ENCODE measurements at places on chromosomes 2 and 18.

DNA sequence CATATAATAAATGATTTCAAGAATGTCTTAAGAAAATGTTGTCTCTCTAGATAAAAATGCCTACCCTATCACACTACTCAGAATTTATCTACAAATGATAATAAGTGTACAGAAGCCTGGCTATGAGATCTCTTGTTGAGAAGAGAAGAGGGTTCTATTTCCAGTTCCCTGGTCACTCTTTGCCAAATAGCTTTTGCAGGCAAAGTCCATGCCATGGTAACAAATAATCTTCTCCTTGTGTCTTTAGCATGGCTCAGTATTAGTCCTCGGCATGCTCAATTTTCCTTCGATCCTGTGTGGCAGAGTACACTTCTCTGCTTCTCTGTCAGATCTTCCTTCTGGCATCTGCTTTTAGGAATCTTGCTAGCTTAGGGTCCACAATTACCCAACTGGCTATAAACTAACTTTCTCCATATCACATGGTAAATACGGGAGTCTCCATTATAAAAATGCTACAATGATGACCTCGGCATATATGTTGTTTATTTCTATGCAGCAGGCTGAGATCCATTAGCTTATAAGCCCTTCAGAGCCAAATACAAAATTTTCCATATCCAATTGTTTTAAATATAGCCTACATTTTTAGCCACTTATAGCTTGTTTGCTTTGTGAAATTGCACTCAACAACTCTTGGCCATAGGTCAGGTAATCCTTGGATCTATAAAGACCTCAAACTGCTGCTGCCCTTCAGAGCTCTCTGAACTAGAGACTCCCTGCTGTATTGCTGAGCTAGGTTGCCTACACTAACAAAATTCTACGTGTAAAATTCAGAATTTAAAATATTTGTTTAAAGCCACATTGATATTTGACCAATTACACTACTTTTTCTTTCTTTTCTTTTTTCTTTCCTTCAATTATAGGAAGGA, 157.5 kb downstream of the FSIP2 start:
- DNase-seq, result no peak

- no peak for DNase-seq
Measured at GRCh38 chr2:110768591-110768990, 36.2 kb downstream of the ACOXL start.

DNA sequence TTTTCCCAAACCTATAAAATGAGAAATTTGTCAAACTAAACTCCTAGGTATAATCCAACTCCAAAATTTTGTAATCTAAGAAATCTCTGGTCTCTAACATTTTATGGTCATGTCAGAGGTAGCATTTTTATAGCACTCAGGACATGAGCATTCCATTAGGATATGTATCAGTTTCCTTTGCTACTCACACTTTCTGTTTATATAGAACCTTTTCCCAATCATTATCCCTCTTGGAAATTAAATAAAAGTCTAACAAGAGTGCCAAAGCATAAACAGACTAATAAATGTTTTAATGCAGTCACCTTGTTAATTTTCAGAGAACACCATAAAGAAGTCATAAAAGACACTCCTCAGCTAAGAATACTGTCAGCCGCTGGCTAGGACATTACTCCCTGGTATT, 300.0 kb upstream of the CWC22 start:
- DNase-seq, result no peak

GRCh38 chr2:203748331-203749126, 42.1 kb downstream of the CD28 start:
- no peak for DNase-seq

DNA sequence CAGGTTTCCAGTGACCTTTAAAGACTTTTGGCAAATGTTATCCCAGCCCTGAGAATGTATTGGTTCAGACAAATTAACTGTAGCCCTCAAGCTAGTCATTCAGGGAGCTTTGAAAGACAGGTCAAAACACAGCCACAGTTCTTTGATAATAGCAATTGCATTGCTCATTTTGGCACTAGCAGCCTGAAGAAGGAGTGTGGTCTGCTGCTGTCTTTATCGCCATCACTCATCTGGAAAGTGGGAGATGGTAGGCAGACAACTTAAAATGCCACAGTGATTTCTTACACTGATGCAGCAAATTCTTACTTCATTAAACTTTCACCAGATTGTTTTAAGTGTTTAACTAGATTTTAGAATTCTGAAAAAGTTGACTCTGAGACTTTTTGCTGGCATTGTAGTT, 47.2 kb downstream of the DOK6 start:
- no peak for DNase-seq

GRCh38 chr2:200411831-200412230, 98.0 kb downstream of the KCTD18 start:
- no peak for DNase-seq

DNA sequence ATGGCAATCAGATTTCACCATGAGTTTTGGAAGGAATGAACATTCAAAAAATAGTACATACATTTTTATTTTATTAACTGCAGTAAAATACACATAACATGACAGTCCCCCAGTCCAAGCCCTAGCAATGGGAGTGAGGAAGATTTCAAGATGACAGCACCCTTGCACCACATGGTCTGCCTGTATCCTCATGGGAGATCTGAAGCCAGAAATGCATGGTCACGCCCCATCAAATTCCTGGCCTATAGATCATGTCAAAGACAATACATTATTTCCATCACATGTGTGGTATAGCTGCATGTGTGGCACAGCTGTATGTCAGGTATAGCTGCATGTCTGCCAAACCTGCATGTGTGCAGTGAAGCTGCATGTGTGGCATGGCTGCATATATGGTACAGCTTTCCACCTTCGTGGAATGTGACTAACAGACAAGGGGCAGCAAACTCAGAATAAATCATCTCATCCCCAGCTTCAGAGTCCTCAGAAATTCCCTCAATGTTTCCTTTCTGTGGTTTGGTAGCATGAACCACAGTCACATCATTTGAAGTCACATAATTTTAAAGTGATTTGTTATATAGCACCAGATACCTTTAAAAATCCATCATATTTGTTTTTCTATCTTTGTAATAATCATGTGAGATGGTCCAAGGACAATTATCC, 518.2 kb upstream of the SOX11 start:
- no peak for DNase-seq

- no peak for DNase-seq
Measured at GRCh38 chr2:60259781-60260180, 293.7 kb downstream of the BCL11A start.

DNA sequence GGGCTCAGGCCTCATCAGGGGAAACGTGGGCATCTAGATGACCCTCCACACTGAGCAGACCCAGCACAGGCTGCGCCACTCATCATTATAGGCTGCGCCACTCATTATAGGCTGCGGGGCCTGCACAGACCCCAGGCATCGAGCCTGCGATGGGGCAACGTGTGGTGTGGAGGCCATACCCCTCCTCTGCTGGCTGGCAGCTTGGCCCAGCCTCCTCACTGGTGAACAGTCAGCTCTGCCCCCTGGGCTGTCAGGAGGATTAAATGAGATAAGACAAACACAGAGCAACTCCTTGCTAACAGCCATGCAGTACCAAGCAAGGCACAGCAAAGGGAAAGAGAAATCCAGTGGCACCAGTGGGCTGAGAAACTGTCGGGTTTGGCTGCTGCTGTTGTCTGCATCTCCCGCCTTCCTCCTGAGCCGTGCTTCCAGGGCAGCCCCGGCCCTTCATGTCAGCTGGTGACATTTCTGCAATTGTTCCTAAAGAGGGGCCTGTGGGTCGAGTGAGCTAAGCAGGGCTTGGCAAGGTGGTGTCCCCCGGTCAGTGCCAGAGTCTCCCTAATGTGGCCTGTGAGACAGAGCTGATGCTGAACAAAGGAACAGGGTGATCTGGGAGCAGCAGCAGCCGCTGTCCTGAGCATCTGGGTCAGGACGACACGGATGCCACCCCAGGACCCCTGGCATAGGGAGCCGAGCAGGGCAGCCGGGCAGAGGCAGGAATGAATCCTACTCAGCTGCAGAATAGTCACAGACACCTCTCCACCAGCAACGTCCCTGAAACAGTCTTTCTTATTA, 48.7 kb downstream of the RRM2 start:
- DNase-seq, result no peak

GRCh38 chr2:159792599-159792998, 5.4 kb downstream of the CD302 start:
- DNase-seq, result no peak

DNA sequence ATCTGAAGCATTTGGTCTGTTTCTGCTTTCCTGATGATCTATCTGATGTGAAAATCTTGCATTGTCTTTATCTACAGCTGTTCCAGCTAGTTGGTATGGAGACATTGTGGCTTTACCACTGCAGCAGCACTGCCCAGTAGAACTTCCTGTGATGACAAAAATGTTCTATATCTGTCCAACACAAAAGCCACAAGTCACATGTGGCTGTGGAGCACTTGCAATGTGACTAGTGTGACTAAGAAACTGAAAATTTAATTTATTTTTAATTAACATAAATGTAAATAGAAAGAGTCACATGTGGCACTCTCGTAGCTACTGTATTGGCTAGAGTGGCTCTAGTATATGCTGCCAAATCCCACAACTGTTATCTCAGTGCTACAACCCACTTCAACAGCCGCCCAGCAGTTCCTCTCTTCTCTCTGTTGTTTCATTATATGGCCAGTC, 425.7 kb downstream of the SETBP1 start:
- no peak for DNase-seq

GRCh38 chr18:54774981-54775665, 53.2 kb upstream of the RAB27B start:
- DNase-seq, result no peak

GRCh38 chr2:73297151-73297559, 3.8 kb upstream of the EGR4 start:
- no peak for DNase-seq

DNA sequence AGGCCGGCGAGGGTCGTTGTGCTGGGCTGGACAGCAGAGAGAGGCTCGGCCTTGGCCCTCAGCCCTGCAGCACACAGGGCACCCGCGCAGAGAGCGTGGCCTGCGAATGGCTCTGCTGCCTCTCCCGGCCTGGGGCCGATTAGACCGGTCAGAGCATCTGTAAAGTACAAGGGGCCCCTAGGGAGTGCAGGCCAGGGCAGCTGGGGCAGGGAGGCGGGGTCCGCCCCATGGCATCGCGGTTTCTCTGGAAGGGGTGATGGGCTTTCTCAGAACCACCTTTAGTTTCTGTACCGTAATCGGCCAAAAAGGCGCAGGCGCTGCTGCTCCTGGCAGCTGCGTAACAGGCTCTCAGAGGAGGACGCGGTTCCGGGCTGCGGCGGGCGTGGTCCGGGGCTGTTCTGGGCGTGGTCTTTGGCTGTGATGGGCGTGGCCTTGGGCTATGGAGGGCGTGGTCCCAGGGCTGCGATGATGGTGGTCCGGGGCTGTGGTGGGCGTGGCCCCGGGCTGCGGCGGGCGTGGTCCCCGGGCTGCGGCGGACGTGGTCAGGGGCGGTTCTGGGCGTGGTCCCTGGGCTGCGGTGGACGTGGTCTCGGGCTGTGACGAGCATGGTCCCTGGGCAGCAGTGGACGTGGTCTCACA, 1.5 kb upstream of the GPR148 start:
- peak; percentile 71 for DNase-seq

DNA sequence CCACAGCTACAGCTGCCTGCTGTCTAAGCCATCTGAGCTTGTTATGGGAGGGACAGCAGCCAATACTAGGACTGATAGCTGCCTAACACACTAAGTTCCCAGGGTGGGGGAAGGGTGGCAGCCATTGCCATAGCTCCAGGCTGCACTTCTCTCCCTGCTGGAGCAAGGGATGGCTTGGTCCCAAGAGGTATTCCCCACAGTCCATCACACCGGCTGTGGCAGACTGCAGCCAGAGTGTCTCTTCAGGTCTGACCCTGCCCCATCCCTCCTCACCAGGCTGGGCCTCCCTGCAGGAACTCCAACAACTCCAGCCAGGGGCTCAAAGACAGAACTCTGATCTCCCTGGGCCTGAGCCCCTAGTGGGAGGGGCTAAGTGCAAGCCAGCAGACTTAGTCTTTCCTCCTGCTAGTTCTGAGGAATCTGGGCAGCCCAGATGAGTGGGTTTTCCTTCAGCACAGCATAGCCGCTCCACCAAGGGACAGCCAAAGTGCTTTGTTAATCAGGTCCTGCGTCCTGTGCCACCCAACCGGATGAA, 632.1 kb downstream of the SOCS6 start:
- DNase-seq, result no peak

GRCh38 chr2:238123218-238123971, 15.1 kb upstream of the KLHL30 start:
- no peak for DNase-seq

- peak; percentile 68 for DNase-seq
Measured at GRCh38 chr18:23071285-23071684, 64.0 kb upstream of the CABLES1 start.

DNA sequence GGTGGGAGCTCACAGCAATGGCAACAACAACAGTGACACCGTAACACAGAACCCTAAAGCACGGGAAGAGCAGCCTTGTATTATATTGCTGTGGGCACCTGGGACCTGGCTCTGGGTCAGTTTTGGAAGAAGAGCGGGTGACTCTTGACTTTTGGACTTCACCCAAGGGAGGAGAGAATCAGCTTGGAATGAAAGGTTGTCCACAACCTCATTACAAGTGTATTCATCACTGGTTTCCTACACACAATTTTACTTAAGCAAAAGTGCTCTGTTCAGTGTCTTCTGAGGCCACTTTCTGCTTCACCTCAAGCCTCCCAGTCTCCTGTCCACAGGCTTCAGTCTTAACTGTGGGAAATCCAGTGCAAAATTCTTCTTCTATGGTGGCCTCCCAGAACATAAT, 263.8 kb downstream of the KCNE4 start:
- no peak for DNase-seq

DNA sequence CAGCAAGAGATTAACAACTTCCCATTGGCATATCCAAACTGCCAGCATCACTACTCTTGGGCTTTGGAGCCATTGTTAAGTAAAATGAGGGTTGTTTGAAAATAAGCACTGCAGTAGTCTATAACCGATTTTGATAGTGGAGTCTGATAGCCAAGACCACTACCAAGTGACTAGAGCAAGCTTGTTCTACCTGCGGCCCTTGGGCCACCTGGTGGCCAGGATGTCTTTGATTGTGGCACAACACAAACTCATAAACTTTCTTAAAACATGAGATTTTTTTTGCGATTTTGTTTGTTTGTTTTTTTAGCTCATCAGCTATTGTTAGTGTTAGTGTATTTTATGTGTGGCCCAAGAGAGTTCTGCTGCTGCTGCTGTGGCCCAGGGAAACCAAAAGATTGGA, 11.0 kb downstream of the UBE2E3 start:
- no peak for DNase-seq

- no peak for DNase-seq
Measured at GRCh38 chr18:22169889-22170420, 566 bp downstream of the GATA6 start.

GRCh38 chr2:11778416-11778815, 32.0 kb downstream of the LPIN1 start:
- no peak for DNase-seq

- DNase-seq, result no peak
Measured at GRCh38 chr2:167860082-167860481, 387.3 kb downstream of the STK39 start.

GRCh38 chr18:46080156-46080555, 8.1 kb upstream of the PSTPIP2 start:
- no peak for DNase-seq

- DNase-seq, result no peak
Measured at GRCh38 chr2:18484625-18485024, 75.8 kb downstream of the RDH14 start.

- no peak for DNase-seq
Measured at GRCh38 chr18:24991141-24992060, 360.6 kb downstream of the ZNF521 start.

All from stimulated activated CD8-positive, alpha-beta memory T cell treated with anti-CD3 and anti-CD28 coated beads, Interleukin-4, amount 100 ng/mL, for 4 hours (primary cell).